ENCODE measurements at places on chromosomes 3 and 15.

GRCh38 chr3:72343078-72343477, 505.2 kb downstream of the SHQ1 start:
- DNase-seq, result no peak

DNA sequence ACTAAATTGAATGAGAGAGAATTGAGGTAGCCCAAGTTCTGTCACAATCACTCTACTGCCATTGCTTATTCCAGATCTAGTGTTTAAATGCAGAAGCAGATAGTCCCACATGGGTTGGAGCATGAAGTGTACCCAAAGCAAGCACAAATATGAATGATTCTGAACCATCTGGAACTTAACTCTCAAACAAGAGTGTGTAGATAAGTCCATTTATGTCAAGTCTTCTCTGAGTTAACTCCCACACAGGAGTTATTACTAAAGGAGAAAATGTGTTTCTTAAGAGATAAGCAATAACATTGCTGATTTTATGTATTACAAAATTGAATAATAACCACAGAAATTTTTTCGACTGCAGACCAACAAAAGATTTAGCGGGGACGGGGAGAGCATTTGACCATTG, 33.6 kb downstream of the PAQR9 start:
- no peak for DNase-seq

GRCh38 chr3:13835246-13835645, 44.6 kb downstream of the WNT7A start:
- no peak for DNase-seq

GRCh38 chr15:54571576-54571975, 593.3 kb downstream of the UNC13C start:
- DNase-seq, result no peak

GRCh38 chr3:126550488-126551051, 8.2 kb downstream of the C3orf22 start:
- no peak for DNase-seq

DNA sequence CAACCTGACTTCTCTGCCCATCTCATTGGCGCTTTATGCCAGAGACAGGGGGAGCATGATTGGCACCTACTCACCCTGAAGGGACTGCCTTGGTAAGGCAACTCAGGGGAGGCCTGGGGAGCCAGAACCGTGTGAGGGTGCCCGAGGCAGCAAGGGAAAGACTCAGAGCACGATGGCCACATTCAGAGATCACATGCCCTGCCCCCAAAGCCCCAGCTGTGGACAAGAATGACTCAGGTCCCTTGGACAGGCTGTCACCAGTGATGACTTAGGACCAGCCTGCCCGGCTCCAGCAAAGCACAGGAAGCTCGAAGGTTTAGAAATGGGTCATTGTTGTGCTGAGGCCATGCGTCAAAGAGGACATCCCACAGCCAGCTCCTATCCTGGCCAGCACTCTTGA, 49.1 kb upstream of the LIMD1 start:
- no peak for DNase-seq

DNA sequence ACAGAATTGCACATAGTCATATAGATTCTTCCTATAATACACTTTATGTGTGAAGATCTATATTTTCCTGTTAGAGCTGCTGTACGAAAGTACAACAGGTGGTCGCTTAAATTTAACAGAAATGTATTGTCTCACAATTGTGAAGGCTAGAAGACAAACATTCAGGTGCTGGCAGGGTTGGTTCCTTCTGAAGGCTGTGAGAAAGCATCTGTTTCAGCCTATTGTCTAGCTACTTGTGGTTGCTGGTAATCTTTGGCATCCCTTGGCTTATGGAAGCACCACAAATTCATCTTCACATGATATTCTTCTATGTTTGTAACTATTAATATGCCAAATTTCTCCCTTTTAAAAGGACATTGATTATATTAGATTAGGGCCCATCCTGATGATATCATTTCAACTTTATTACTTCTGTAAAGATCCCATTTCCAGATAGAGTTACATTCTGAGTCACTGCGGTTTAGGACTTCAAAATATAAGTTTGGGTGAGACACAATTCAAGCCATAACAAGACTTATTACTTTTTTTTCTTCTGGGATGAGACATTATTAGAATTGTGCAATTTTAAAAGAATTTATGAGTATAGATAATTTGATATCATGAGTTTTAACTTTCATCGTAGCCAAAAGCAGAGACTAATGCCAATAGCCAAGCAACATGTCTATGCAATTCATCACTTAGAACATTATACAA, 248.1 kb upstream of the BCHE start:
- DNase-seq, result no peak

GRCh38 chr3:80806673-80807072, 954.8 kb downstream of the GBE1 start:
- DNase-seq, result no peak

DNA sequence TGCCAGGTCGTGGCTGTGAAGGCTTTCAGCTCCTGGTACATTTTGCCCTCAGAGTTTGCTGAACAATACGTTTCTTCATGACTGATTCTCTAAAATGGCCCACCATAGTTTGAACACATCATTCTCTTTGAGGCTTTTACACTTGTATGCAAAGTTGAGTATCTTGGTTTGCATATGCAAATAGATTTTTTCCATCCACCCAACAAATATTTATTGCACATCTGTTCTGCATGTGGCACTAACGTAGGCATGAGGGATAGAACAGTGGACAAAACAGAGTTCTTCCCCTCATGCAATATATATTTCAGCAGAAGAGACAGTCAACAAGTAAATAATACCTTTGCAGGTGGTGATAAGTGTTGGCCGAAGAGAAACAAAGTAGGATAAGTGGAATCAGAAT, 55.2 kb downstream of the KAT2B start:
- no peak for DNase-seq

DNA sequence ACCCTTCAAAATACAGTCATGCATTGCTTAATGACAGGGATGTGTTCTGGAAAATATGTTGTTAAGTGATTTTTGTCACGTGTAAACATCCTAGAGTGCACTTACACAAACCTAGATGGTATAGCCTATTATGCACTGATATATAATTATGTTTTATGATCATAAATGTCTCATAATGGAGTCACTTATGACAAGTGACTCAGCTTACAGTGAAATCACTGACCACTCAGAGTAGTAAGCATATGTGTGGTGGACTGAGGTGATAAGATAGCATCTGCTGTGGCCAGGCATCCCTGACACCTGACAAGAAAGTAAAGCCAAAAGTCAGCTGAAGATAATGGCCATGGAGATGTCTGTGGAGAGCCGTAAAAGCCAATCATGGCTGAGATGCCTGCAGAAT, 5.4 kb downstream of the ACAD11 start:
- no peak for DNase-seq

Measured in iPS-NIHi11 (cell line).